IPS DF 6.9 (cell line): ENCODE measurements at places on chromosomes 5 and 9.

DNA sequence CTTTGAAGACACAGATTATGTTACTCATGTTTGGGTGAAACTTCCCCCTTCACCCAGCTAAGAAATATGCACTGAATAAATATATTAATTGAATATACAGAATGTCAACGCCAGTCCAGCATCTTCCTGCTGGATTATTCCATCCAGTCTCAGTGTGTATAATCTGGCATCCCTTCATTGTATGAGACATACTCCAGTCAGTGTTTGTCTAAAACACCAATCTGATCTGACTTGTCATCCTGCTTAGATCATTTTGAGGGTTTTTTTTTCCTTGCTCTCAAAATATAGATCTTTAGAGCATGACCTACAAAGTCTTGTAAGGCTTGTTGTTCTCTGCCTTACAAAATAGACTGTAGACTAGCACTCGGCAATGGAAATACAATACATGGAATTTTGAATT is 195.1 kb downstream of the SMARCA2 start:
- DNase-seq = no peak

DNA sequence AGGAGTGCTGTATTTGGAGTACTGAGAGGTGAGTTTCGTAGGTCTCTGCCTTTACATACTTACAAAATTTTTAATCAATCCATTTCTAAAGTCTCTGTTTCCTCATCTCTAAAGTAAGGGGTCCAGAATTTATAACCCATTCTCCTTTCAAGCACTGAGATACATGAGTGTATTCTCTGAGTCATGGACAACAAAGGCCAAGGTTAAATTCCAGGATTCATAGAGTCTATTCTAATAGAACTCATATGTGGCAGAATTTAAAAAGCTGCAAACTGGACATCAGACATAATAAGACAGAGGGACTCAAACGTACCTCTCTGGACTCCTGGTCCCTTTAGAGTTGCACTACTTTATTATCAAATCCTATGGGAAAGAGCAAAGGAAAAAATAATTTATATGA is 112.5 kb upstream of the SLIT3 start:
- H3K4me1 ChIP-seq = no peaks in the 10 kb centered on the region
- H3K27ac ChIP-seq = no peak overlapping the region
- DNase-seq = no peak
- H3K27me3 ChIP-seq = no peaks in the 10 kb centered on the region

- no peak for DNase-seq
- H3K4me1 ChIP-seq = no peaks in the 10 kb centered on the region
- peaks cover 3% of the 10 kb centered on the region; the same call in 1 of the 2 replicates for H3K27me3 ChIP-seq
- no peak overlapping the region for H3K4me3 ChIP-seq
- no peak overlapping the region for H3K27ac ChIP-seq
- no peaks in the 10 kb centered on the region for H3K36me3 ChIP-seq
Measured at GRCh38 chr9:36823466-36823865, 210.6 kb downstream of the PAX5 start.

- H3K27me3 ChIP-seq = no peaks in the 10 kb centered on the region
- no peaks in the 10 kb centered on the region for H3K36me3 ChIP-seq
- DNase-seq = no peak
- H3K4me1 ChIP-seq = no peaks in the 10 kb centered on the region
- no peak overlapping the region for H3K4me3 ChIP-seq
Measured at GRCh38 chr9:72583370-72583769, 62.0 kb downstream of the TMC1 start.

- DNase-seq = no peak
- H3K27ac ChIP-seq = no peak overlapping the region
- no peaks in the 10 kb centered on the region for H3K36me3 ChIP-seq
- H3K27me3 ChIP-seq = no peaks in the 10 kb centered on the region
- H3K4me3 ChIP-seq = no peak overlapping the region
- H3K4me1 ChIP-seq = peaks cover 4% of the 10 kb centered on the region; the same call in 1 of the 2 replicates
Measured at GRCh38 chr9:76600007-76600615, 141.1 kb downstream of the GCNT1 start.

GRCh38 chr5:74042959-74043358 is 417.0 kb downstream of the ARHGEF28 start:
- no peaks in the 10 kb centered on the region for H3K36me3 ChIP-seq
- H3K4me1 ChIP-seq = no peaks in the 10 kb centered on the region
- H3K4me3 ChIP-seq = no peak overlapping the region
- DNase-seq = no peak
- H3K27me3 ChIP-seq = no peaks in the 10 kb centered on the region
- H3K27ac ChIP-seq = no peak overlapping the region

GRCh38 chr9:19151425-19152159 is 24.3 kb upstream of the PLIN2 start:
- no peak for DNase-seq
- H3K36me3 ChIP-seq = no peaks in the 10 kb centered on the region
- no peaks in the 10 kb centered on the region for H3K4me1 ChIP-seq
- H3K27ac ChIP-seq = no peak overlapping the region

- H3K27ac ChIP-seq = no peak overlapping the region
- H3K4me1 ChIP-seq = no peaks in the 10 kb centered on the region
- H3K4me3 ChIP-seq = no peak overlapping the region
- H3K36me3 ChIP-seq = no peaks in the 10 kb centered on the region
Measured at GRCh38 chr9:121987314-121987713, 105.8 kb downstream of the TTLL11 start.

- H3K4me1 ChIP-seq = no peaks in the 10 kb centered on the region
- DNase-seq = no peak
- no peak overlapping the region for H3K4me3 ChIP-seq
- H3K36me3 ChIP-seq = no peaks in the 10 kb centered on the region
Measured at GRCh38 chr5:32330126-32330971, 17.6 kb upstream of the MTMR12 start.

DNA sequence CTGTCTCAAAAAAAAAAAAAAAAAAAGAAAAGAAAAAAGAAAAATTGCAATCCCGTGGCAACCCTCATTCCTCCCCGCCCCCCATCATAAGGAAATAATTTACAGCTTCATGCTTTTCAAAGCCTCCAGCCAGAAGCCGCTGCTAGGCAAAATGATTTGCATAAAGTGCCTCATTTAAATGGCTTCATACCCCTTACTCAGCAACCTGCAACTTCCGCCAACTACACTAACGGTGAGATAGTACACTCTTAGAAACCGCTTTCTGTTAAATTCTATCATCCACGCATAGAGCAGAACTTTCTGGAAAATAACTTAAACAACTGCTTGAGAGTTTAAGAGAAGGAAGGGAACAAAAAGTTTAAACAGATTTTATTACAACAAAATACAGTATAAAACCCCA is 17.8 kb downstream of the SERINC5 start:
- no peak for DNase-seq
- H3K27me3 ChIP-seq = no peaks in the 10 kb centered on the region
- H3K4me1 ChIP-seq = no peaks in the 10 kb centered on the region; the same call in 1 of the 2 replicates
- no peak overlapping the region for H3K27ac ChIP-seq
- peaks cover 6% of the 10 kb centered on the region; the same call in 1 of the 2 replicates for H3K36me3 ChIP-seq

DNA sequence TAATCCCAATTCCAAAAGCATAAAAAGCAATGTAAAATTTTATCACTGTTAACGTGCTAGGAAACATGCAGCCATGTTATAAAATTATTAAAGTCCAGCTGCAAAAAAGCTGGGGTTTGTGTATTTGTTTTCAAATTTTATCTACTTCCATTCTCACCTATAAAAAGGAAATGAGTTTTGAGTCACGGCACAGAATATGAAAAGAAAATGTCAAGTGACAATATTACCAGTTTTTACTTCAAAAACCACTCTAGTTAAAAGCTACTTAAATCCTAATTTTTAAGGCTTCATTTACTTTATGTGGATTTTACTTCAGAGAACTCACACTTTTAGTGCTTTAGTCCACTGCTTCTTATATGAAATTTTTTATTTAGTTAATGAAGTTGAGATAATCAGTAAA is 72.7 kb upstream of the IFNE start:
- no peak overlapping the region for H3K27ac ChIP-seq
- DNase-seq = no peak
- H3K27me3 ChIP-seq = no peaks in the 10 kb centered on the region
- no peaks in the 10 kb centered on the region; the same call in 1 of the 2 replicates for H3K4me1 ChIP-seq

DNA sequence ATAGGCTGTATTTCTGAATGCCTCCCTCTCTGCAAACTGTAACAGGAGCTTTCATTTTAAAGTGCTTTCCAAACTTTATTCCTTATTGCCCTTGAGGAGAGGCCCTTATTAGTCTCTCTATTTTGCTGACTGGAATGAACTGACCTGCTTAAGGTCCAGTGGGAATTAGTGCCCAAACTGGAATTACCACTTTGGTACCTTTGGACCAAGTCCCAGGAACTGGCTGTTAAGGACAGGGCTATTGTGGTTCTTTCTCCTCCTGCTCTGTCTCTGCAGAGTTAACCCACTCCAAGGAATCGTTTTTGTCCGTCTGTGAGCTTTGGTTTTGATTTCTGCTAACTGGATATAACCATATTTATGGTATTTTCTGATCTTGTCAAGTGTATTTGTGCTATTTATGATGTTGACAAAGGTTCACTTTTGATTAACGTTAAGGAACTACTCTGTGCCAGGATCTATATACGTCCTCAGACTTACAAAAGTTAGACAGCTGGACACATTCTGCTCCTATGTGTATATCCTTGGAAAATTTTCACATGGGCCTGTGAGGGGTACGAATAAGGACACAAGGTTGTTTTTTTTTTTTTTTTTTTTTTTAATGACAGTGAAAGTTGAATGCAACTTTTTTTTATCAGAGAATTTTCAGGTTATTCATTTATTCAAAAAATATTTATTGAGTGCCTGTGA is 189.1 kb upstream of the ANKRD55 start:
- no peaks in the 10 kb centered on the region for H3K36me3 ChIP-seq
- H3K27ac ChIP-seq = no peak overlapping the region
- H3K27me3 ChIP-seq = no peaks in the 10 kb centered on the region
- H3K4me3 ChIP-seq = no peak overlapping the region
- no peaks in the 10 kb centered on the region for H3K4me1 ChIP-seq

GRCh38 chr5:75588666-75589065 is 22.6 kb upstream of the ANKDD1B start:
- H3K4me1 ChIP-seq = no peaks in the 10 kb centered on the region
- no peak overlapping the region for H3K27ac ChIP-seq
- DNase-seq = no peak

GRCh38 chr9:89412541-89412940 is 85.4 kb downstream of the SEMA4D start:
- no peaks in the 10 kb centered on the region for H3K27me3 ChIP-seq
- DNase-seq = no peak
- H3K27ac ChIP-seq = no peak overlapping the region
- no peak overlapping the region for H3K4me3 ChIP-seq

GRCh38 chr5:171595801-171596231 is 176.4 kb downstream of the FGF18 start:
- DNase-seq = no peak
- H3K36me3 ChIP-seq = no peaks in the 10 kb centered on the region
- no peak overlapping the region for H3K27ac ChIP-seq
- no peaks in the 10 kb centered on the region for H3K4me1 ChIP-seq

DNA sequence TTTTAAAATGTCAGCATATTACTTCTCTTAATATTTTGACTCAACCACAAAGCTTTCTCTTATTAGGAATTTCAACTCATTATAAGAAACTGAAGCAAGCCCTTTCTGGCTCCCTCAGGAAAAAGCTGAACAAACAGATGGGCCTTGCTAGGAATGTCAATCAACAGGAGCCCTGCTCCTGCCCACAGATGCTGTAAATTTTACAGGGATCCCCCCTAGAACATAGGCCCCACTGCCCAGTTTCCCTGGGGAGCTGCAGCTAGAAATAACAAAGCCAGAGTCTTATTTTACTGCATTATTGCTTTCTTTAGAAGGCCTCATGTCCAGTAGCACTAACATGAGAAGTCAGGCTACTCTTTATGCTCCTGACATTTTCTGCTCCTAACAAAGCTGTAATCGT is 103.8 kb downstream of the PCSK1 start:
- no peaks in the 10 kb centered on the region for H3K27me3 ChIP-seq
- H3K27ac ChIP-seq = no peak overlapping the region
- no peaks in the 10 kb centered on the region for H3K36me3 ChIP-seq

DNA sequence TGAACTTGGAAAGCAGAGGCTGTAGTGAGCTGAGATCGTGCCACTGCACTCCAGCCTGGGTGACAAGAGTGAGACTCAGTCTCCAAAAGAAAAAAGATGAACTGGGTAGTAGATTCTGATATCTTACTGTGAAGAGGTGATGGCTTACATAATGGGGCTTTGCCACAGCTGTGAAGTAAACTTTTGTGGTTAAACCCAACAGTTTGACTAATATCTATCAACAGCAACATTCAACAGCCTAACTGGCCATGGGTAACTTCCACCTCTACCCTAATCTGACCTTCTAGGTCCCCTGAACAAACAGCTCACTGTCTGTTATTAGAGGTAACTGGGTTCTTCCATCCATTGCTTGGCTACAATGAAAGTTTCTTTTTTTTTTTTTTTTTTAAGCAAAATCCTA is 52.1 kb downstream of the TLE1 start:
- no peak overlapping the region for H3K27ac ChIP-seq
- H3K4me3 ChIP-seq = no peak overlapping the region
- H3K36me3 ChIP-seq = no peaks in the 10 kb centered on the region
- DNase-seq = no peak
- no peaks in the 10 kb centered on the region for H3K27me3 ChIP-seq
- no peaks in the 10 kb centered on the region; the same call in 1 of the 2 replicates for H3K4me1 ChIP-seq

DNA sequence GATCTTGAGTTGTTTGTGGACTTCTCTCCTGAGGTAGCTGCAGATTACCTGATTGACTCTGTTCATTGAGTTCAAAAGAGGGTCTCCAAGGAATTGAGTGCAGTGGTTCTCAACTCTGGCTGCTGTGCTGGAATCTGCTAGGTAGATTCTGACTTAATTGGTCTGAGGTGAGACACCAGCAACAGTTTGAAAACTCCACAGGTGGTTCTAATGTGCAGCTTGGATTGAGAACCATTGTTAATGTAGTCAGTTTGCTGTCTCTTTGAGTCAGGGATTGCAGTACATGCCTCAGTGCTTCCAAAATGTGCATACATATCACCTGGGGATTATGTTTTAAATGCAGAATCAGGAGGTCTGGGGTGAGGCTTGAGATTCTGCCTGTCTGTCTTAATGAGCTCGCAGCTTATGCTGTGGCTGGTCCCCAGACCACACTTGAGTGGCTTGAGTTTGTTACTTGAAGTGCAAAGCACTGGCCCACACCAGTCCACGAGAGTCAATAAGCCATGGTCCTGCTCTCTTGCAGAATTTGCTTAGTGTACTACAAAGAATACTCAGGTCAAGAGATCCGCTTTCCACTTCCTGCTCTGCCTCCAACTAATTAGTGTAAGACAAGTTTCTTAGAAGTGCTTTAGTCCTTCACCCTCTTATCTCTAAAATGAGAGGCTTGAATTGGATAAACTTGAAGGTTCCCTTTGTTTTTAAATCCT is 82.3 kb downstream of the ATG10 start:
- no peak overlapping the region for H3K4me3 ChIP-seq
- H3K27ac ChIP-seq = no peak overlapping the region
- DNase-seq = no peak
- no peaks in the 10 kb centered on the region for H3K27me3 ChIP-seq

- H3K27ac ChIP-seq = no peak overlapping the region
- no peaks in the 10 kb centered on the region for H3K36me3 ChIP-seq
- H3K4me1 ChIP-seq = no peaks in the 10 kb centered on the region
Measured at GRCh38 chr5:138784590-138784989, 31.4 kb downstream of the CTNNA1 start.

- no peak overlapping the region for H3K27ac ChIP-seq
- H3K4me3 ChIP-seq = no peak overlapping the region
- no peaks in the 10 kb centered on the region for H3K27me3 ChIP-seq
- H3K36me3 ChIP-seq = no peaks in the 10 kb centered on the region
- peak; percentile 52 for DNase-seq
Measured at GRCh38 chr9:85900504-85901201, 40.3 kb upstream of the NAA35 start.

- DNase-seq = no peak
- H3K27ac ChIP-seq = no peak overlapping the region
- no peak overlapping the region for H3K4me3 ChIP-seq
- H3K36me3 ChIP-seq = no peaks in the 10 kb centered on the region
- H3K4me1 ChIP-seq = no peaks in the 10 kb centered on the region
Measured at GRCh38 chr9:35628389-35628991, 10.3 kb upstream of the CD72 start.
